ENCODE measurements at places on chromosomes 11 and 22.

DNA sequence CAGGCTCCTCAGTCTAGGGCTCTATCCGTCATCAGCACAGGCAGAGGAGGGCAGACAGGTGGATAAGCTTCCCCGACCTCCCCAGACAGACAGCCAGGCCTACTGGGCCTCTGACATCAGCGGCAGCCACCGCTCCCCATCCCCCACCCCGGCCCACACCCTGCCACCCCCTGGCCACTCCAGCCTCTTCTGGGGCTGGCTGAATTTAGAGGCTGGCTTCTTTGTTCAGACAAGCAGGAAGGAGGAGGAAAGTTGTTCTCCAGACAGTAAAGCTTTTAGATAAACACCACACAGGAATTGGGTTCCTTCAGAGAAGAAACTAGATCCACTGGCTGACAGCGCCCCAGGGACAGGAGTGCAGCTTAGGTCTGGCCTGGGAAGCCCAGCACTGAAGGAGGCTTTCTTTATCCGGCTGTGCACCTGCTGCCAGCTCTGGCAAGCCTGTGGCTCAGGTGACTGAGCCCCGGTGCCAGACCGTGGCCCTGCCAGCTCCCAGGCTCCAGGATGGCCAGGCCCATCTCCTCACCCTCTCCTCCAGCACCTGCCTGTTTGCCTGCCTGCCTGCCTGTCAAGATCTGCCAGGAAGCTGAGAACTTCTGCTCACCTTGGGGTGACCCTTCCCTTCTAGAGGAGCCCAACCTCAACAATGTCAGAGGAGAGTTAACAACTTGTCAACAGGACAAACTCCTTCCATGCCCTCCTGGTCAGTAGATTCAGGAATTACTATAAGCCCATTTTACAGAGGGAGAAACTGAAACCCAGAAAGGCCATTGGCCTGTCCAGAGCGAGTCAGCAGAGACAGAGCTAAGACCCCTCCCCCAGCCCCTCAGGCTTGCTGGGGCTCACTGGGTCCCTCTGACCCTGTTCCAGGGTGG is 44.0 kb upstream of the KLHL35 start:
- no peak for DNase-seq

DNA sequence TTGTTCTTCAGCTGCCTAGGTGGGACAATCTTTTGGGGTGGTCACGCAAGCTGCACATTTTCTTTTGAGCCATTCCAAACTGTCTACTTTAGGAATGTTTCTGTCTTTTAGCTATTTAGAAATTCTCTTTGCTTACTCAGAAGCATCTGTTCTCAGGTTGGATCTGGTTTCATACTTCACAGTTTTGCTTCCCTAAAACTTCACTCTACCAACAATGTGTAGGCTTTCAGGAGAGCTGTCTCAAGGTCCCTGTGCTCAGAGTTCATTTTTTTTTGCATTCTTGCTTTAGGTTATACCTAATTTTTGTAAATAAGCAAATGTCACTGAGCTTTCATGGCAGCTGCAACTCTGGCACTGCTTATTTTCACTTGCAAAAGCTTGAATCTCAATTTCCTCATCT is 36.7 kb downstream of the CCDC90B start:
- DNase-seq, result no peak

DNA sequence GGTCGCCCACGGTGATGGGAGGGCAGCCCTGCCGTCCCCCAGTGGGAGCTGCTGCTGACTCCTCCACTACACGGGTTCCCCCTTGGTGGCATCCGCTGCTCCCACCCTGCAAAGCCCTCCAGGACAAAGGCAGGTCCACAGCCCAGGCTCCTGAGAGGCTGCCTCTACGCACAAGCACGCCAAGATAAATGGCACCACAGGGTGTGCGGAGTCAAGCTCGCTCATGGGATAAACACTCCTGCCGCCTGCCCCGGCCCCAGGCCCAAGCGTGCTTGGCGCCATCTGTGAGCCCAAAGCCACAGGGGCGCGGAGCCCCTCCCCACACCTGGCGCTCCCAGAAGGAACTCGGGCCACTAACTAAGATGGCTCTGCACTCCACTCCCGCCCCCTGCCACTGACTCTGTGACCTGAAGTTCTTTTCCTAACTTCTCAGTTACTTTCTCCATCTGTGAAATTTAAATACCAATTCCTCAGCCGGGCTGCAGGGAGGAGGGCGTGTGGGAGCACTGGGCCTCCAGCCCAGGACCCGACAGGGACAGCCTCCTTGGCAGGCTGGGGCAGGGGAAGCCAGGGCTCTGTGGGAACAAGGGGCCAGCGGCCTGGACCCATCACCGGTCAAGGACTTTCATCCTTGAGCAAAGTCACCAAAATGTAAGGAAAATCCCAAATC is 14.9 kb downstream of the EHD1 start:
- no peak for DNase-seq

- no peak for DNase-seq
Observed at GRCh38 chr11:118002010-118002540, 15.9 kb downstream of the IL10RA start.

GRCh38 chr22:24096758-24097115 is 84.5 kb upstream of the SUSD2 start:
- DNase-seq, result no peak

GRCh38 chr22:20615021-20615420 is 107.6 kb downstream of the MED15 start:
- DNase-seq, result no peak

GRCh38 chr11:93034031-93034722 is 64.7 kb downstream of the MTNR1B start:
- no peak for DNase-seq

- no peak for DNase-seq
Observed at GRCh38 chr22:22666307-22667091, 22.1 kb downstream of the GGTLC2 start.

- no peak for DNase-seq
Observed at GRCh38 chr11:45803971-45804760, 783 bp upstream of the SLC35C1 start.

GRCh38 chr11:18171377-18172000 is 1.1 kb upstream of the MRGPRX4 start:
- no peak for DNase-seq

- DNase-seq, result no peak
Observed at GRCh38 chr11:117501237-117501898, 173.7 kb downstream of the CEP164 start.

DNA sequence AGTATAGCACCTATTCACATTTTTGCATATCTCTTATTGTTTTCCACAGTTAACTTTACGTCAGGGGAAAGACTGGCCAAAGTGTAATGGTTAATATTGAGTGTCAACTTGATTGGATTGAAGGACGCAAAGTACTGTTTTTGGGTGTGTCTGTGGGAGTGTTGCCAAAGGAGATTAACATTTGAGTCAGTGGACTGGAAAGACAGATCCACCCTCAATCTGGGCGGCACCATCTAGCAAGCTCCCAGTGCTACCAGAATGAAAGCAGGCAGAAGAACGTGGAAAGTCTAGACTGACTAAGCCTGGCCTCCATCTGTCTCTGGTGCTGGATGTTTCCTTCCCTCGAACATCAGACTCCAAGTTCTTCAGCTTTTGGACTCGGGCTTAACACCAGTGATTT is 1900.7 kb upstream of the RAG2 start:
- no peak for DNase-seq

DNA sequence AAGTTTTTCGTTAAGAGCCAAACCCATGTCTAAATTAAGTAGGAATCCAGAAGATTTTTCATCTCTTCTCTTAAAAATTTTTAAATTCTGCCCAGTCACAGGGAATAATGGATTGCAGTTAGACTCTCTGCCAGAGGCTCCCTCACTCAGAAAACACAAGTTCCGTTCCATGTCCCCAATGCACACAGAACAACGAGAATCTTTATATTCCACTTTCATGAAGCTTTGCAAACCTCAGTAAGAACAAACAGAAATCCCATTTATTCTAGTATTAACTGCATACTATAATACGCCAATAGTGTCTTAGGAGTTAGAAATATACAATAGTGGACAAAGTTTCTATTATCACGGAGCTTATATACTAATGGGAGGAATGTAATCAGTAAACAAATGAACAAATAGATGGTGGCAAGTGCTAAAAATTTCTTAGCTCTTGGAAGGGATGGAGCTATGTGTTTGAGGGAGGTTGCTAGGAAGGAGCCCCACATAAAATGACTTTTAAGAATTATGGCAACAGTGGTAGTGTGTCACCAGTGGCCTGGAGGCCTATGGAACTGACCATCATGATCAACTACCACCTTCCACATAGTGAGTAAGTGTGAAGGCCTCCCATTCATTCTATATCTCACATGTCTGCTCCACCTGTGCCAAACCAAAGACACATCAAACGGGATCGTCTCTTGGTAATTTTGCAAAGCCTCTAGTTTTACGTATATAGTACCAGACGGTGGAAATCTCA is 24.9 kb downstream of the PICALM start:
- DNase-seq, result no peak

DNA sequence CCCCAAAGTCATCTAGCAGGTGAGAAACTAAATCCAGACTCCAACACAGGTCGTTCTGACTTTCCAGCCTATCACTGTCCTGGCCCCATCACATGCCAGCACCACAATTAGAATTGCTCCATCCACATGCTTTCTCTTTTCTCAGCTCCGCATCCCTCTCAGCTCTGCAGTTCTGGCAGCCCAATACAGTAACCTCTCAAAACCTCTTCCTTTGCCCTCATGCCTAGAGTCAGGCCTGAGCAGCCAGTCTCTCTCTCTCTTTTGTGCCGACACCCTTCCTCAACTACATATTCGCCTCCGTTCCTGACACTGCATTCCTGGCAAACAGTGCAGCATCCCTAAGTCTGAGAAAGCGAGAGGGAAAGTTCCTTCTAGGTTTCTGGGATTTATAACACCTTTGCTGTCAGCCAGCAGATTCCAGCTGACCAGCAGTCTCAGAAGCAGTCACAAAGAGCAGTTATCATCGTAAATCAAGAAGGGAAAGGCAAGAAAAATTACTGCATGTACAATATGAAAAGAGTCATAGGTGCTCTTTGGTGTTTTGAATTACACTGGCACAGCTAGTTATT is 258.0 kb downstream of the FAT3 start:
- no peak for DNase-seq

- peak; percentile 41 for DNase-seq
Observed at GRCh38 chr11:19790831-19791552, 78.4 kb downstream of the NAV2 start.

DNA sequence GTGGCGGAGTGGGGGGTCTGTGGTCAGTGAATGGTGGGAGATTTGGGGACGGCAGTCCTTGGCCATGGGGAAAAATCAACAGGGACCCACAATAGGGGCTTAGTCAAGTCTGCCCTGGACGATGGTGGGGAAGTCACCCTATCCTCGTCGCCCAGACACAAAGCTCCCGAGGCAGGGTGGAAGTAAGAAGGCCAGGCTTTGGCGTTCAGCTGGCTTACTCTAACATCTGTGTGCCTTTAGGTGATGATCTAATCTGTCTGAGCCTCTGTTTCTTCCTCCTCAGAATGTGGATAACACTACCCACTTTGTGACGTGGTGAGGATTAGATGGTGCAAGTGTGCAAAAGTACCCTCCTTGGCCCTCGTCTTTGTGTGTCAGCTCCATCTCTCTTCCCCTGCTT is 192.2 kb downstream of the ST3GAL4 start:
- DNase-seq, result no peak

- DNase-seq, result no peak
Observed at GRCh38 chr11:12066056-12066798, 44.2 kb upstream of the MICAL2 start.

DNA sequence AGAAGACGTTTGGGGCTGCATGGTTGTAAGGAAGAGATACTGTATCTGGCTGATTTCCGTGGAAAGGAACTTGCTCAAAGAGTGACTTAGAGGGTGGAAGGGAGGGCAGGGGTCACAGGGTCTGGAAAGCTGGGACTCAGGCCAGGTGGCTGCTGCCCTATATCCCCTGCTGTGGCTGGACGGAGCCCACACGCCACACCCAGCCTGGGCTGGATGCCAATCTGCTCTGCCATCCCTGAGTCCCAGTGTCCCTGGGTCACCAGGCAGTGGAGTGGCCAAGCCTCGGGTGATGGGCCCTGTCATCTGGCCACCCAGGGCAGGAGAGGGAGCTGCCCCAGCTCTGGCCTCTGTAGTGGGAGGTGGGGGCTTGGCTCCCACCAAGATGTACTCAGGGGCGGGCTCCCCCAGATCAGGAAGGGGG is 26.5 kb upstream of the KRTAP5-7 start:
- DNase-seq, result no peak

DNA sequence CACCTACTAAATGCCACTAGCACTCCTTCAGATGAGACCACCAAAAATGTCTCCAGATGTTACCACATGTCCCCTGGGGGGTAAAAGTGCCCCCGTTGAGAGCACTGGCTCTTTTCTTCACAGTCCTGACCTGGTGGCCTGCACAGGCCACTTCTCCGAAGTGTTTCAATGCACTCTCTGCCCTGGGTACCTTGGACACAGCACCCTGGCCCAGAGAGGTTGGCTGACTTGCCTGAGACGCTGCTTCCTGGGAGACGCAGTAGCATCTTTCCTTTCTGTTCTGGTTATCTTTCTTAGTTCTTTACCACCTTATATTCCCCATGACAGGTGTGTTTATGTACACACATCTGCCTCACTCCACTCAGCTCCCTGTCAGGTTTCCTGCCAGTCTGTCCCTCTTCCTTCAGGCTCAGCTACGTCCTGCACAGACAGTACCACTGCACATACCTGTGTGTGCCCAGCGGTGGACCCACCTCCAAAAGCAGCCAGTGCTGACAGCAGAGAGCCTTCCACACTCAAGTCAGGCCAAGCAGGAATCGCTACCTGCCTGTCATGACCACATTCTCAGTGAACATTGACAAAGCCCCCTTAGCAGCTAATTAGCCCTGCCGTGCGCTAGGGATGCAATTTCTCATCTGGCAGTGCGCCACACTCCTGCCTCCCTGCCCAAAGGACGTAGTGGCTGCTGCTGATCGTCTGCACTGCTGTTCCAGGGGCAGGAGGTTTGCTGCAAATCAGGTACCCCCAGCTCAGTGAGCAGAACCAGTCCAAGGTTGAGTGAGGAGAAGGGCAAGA is 39.0 kb downstream of the FAM83F start:
- no peak for DNase-seq

GRCh38 chr11:74742070-74742469 is 6.6 kb upstream of the RNF169 start:
- no peak for DNase-seq

- peak; percentile 16 for DNase-seq
Observed at GRCh38 chr11:115497303-115497702, 6.9 kb downstream of the CADM1 start.

GRCh38 chr22:34878171-34878570 is 187.8 kb upstream of the ISX start:
- DNase-seq, result no peak

- DNase-seq, result no peak
Observed at GRCh38 chr11:120629407-120630080, 118.0 kb downstream of the GRIK4 start.

DNA sequence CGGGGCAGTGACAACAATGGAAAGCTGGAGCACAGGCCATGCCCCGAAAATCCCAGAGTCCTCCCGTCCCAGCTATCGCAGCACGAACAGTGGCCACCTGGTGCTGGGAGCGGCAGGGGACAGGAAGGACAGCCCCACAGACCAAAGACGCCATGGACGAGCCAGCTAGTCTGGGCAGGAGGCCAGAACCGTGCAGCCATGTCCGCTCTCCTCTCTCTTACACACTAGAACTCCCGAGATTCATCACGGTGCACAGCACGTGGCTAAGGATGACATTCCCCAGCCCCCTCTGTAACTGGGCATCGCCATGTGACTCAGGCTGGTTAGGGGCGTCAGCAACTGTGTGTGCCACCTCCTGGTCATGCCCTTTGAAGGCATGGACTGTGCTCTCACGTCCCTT is 4.6 kb downstream of the CDPF1 start:
- no peak for DNase-seq

Measured in Jurkat, Clone E6-1 (cell line).